ENCODE measurements at places on chromosomes 12 and 14.
A peak's percentile ranks its signal among the peaks of the same experiment; 100 is the strongest.

DNA sequence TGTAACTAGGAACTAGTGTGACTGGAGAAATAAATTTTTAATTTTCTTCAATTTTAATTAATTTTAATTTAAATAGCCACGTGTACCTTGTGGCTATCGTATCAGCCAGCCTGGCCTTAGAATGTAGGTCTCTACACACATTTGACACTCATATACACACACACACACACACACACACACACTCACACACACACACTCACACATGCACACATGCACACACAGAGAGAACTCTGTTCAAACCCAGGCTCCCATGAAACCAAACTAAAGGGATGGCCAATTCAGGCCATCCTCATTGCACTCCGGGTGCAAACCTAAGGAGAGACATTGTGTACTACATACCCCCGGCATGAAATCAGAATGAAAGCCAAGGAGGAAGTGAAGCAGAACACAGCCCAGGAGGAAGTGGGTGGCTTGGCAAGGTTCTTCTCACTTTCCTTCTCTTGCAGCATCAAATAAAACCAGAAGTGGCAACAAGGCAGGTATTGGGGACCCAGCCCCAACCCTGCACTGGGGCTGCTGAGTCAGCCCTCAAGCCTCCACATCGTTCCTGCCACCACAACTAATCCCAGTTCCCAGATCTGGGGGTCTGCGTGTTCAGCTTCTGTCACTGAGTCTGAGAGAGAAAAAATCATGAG lies 26.2 kb upstream of the CHPT1 start:
- DNase-seq = no peak

DNA sequence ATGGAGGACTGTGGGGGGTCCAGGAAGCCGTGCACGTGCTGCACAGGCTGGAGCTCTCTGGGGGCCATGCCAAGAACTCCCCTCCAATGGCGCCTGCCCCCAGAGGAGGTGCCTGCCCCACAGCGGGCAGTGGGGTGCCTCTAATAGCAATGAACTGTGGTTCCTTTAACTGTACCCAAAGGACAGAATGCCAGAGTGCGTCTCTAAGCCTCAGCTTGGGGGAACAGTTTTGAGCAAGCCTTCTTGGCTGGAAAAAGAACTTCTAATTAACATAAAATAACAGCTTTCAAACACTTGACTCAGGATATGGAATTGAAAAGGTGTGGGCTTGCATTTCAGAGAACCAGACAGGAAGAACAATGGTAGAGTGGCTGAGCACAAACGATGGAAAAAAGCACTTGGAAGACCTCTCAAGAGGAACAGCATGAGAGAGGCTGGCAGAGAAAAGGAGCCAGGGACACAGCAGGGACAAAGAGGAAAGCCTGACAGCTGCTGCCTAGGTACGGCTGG lies 195.6 kb downstream of the TTC7B start:
- no peak for DNase-seq

DNA sequence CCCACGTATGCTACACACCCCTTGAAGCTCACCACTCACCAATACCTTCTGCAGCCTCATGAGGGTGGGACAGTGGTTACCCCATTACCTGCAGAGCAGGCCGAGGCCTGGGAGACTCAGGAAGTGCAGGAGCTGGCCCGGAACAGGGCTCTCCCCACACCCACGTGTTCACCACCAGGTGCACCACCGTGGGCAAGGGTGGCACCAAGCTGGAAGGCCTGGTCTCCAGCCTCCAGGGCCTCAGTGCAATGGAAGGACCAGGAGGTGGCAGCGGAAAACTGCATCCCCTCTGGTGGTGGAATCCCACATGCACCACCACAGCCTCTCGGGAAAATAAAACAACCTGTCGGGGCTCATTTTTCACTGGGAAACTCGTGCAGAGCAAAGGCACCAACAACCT lies 36.4 kb downstream of the ITPK1 start:
- DNase-seq = no peak

- DNase-seq = no peak
These were observed 6.0 kb upstream of the UBE2N start for GRCh38 chr12:93447555-93448290.

- DNase-seq = no peak
These were observed 954.2 kb upstream of the FBXO33 start for GRCh38 chr14:40386433-40386832.

GRCh38 chr12:70321191-70321590 lies 44.9 kb upstream of the KCNMB4 start:
- no peak for DNase-seq

GRCh38 chr12:76249501-76249900 lies 98.7 kb downstream of the BBS10 start:
- no peak for DNase-seq

DNA sequence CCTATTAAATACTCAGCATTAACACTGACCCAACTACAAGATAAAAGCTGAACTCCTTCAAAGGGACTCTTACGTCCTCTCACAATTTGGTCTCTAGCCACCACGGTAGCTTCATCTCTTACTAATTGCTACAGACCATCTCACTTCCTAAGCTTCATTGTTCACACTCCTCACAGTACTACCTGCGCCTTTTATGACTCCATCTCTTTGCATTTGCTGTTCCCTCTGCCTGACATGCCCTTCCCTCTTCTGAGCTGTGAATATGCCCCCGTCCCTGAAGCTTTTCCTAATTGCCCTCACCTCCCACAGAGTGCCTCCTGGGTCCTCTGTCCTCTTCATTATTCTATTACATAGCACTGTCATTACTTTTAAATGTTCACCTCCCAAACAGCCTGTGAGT lies 2.5 kb downstream of the EEA1 start:
- no peak for DNase-seq

DNA sequence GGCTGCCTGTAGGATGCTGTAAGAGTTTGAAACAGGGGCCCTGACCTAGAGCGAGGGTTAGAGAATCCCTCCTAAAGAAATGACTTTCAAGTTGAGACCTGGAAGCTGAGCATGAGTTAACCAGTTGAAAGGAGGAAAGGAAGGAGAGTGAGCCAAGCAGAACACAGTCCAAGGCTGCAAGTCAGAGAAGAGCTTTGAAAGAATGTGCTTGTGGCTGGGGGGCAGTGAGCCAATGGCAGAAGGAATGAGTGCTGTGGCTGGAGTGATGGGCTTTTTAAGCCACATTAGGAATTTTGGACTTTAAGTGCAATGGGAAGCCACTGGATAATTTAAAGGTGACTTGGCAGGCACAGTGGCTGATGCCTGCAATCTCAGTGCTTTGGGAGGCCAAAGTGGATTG lies 18.1 kb downstream of the CDKN1B start:
- DNase-seq = no peak

- DNase-seq = no peak
These were observed 84.1 kb upstream of the TRAF3 start for GRCh38 chr14:102693006-102693755.

- DNase-seq = no peak
These were observed 122.0 kb downstream of the KCNC2 start for GRCh38 chr12:75087654-75088053.

GRCh38 chr14:68682166-68683103 lies 110.4 kb downstream of the ZFP36L1 start:
- peak; percentile 97 for DNase-seq

DNA sequence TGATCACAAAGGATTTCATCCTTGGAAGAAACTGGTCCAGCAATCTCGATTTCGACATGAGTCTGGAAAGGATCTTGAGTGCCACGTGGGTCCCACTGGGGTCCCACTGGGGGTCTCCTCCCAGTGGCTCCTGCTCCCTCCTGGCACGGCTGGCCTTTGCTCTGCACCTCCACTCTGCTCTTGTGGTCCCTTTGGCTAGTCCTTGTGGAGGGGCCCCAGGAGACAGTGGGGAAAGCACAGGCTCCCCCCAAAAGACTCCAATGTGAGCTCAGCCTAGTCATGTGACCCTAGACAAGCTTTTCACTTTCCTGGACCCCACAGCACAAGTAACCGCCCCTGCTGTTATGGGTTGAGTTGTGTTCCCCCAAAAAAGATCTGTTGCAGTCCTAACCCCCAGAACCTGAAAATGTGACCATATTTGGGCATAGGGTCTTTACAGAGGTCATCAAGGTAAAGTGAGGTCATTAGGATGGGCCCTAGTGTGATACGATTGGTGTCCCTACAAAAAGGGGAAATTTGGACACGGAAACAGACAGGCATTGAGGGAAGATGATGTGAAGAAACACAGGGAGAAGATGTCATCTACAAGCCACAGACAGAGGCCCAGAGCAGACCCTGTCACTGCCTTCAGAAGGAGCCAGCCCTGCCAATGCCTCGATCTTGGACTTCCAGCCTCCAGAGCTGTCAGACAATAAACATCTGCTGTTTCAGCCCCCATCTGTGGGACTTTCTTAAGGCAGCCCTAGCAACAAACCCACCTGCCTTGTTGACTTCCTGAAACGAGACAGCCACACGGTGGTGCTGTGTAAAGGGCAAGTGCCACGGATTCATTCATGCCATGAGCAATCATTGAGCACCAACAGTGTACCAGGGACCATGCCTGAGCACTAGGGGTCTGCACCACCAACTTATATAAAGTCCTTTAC lies 23.8 kb upstream of the PPP2R5C start:
- no peak for DNase-seq

- DNase-seq = no peak
These were observed 48.5 kb downstream of the ATP23 start for GRCh38 chr12:57989838-57990237.

DNA sequence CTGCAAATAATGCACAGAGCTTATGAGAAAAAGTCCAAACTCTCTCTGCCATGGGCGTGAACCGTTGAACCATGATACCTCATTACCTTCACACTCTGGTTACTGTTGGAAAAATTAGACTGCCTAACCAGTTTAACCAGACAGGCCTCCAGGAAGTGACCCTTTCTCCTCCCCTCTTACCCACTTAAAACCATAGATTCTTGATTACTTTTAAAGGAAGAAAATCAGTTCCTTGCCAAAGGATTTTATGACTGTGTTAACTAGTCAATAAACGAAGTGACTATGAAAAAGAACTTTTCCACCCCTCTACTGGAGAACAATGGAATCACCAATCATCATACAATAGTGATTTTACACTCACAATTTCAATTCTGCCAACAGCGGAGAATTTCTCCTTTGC lies 254.0 kb upstream of the ATP2B1 start:
- DNase-seq = no peak

- DNase-seq = no peak
These were observed 73.5 kb downstream of the ARMH4 start for GRCh38 chr14:58078471-58078870.

- no peak for DNase-seq
These were observed 422.9 kb upstream of the OR4E1 start for GRCh38 chr14:22096514-22096895.

DNA sequence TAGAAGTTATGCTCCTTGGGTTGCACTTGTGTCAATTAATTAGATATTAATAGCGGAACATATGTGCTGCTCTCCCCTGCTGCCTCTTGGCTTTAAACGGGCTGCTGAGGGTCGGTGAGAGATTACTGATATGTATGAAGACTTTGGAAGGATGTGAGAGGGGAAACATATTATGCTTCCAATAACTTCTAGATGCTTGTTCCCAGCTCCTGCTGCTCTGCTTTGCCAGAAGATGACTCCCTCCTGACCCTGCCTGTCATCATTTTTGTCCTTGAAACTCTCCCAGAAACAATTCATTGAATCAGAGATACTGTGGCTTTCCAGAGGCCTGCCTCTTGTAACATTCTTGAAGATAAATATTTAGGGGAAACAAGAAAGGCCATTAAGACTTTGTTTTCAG lies 300.1 kb upstream of the STXBP6 start:
- DNase-seq = no peak

DNA sequence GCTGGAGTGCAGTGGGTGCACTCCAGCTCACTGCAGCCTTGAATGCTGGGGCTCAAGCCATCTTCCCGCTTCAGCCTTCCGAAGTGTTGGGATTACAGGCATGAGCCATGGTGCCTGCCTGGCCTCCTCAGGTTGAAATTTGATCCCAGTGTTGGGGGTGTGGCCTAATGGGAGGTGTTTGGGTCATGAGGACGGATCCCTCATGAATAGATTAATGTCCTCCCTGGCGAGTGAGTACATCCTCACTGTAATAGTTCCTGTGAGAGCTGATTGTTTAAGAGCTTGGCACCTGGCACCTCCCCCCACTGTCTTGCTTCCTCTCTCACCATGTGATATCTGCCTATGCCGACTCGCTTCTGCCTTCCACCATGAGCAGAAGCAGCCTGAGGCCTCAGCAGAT lies 84.7 kb downstream of the TSPAN9 start:
- DNase-seq = no peak

- no peak for DNase-seq
These were observed 12.5 kb downstream of the TIMM9 start for GRCh38 chr14:58414845-58415244.

- DNase-seq = no peak
These were observed 5.6 kb downstream of the RDH16 start for GRCh38 chr12:56951582-56952339.

DNA sequence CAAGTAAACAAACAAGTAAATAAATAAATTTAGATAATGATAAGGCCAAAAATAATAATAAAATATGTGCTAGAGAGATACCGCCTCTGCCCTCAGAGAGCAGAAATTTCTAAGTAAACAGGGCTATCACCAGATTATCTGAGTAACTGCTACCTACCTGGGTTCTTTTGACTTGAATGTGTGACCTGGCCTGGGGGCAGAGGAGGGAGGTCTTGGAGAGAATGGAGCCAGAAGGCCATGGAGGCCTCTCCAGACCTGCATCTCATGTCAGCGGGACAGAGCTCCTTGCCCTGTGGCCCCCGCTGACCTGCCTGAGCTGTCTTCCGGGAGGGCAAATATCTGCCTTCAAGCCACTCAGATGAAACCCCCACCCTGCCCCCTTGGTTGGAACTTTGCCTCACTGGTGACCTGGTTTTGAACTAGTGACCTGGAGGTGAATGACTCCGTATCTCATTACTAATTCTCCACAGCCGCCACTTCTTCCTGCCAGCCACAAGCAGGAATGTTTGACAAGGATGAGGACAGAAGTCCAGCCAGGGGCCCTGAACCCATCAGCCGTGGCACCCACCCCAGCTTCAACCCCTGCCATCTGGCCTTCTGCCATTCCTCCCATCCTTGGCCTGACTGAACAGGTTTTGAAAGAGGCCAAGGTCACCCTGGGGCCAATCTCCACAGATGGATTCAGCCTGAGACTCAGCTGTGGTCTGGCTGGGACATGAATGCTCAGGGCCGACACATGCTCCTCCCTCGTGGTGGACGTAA lies 86.8 kb upstream of the PARP11 start:
- DNase-seq = no peak

DNA sequence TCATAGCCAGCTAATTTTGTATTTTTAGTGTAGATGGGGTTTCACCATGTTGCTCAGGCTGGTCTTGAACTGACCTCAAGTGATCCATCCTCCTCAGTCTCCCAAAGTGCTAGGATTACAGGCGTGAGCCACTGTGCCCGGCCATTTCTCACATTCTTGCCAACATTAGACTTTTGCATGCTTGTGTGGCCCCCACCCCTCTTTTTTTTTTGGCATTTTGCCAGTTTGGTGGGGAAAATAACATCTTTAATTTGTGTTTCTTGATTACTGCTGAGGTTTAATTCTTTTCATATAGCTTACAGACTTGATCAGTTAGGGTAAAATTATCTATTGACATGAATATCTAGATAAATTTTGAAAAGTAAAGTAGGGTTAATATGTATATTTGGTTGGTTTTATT lies 3.8 kb downstream of the CCT2 start:
- no peak for DNase-seq
